ENCODE measurements at places on chromosomes 6 and 20.

DNA sequence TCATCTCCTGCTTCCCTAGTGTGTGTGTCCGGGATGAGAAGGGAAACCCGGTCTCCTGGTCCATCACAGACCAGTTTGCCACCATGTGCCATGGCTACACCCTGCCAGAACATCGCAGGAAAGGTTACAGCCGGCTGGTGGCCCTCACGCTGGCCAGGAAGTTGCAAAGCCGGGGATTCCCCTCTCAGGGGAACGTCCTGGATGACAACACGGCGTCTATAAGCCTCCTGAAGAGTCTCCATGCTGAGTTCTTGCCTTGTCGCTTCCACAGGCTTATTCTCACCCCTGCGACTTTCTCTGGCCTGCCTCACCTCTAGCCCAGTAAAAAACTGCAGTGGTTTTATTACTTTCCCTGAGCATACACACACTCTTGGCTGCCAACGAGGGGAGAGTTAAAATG lies 23.9 kb upstream of the C6orf141 start:
- no peak overlapping the region for H3K4me3 ChIP-seq
- no peak for DNase-seq
- no peaks in the 10 kb centered on the region for H3K36me3 ChIP-seq
- no peaks in the 10 kb centered on the region for H3K27me3 ChIP-seq
- H3K4me1 ChIP-seq = peaks cover 5% of the 10 kb centered on the region
- H3K27ac ChIP-seq = no peak overlapping the region

DNA sequence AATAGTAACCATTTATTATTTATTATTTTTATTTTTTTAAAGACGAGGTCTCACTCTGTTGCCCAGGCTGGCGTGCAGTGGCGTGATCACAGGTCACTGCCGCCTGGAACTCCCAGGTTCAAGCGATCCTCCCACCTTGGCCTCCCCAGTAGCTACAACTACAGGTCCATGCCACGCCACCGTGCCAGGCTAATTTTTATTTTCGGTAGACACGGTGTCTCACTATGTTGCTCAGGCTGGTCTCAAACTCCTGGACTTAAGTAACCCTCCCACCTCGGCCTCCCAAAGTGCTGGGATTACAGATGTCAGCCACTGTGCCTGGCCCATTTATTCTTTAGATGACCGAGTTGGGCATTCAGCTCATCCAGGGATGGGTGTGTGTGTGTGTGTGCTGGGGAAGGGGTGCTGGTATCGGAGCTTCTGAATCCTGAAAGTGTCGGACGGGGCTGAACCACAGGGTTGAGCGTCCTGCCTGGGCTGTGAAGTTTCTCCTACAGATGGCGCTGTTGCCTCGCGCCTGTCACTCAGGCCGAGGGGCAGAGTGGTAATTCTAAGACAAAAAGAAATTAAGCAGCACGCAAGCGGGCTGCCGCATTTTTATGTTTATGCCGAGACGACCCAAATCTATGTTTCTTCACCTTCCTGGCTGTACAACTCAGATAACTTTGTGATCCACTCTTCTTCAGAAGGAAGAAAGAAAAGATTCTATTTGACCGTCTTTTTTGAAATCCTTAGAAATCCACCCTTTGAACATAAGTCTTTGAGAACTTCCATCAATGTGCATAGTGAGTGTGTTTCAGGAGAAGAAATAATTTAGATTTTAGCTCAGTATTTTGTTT lies 252.8 kb downstream of the CDH26 start:
- H3K4me3 ChIP-seq = no peak overlapping the region
- DNase-seq = peak; percentile 82
- peaks cover 29% of the 10 kb centered on the region for H3K27me3 ChIP-seq
- no peak overlapping the region for H3K27ac ChIP-seq

DNA sequence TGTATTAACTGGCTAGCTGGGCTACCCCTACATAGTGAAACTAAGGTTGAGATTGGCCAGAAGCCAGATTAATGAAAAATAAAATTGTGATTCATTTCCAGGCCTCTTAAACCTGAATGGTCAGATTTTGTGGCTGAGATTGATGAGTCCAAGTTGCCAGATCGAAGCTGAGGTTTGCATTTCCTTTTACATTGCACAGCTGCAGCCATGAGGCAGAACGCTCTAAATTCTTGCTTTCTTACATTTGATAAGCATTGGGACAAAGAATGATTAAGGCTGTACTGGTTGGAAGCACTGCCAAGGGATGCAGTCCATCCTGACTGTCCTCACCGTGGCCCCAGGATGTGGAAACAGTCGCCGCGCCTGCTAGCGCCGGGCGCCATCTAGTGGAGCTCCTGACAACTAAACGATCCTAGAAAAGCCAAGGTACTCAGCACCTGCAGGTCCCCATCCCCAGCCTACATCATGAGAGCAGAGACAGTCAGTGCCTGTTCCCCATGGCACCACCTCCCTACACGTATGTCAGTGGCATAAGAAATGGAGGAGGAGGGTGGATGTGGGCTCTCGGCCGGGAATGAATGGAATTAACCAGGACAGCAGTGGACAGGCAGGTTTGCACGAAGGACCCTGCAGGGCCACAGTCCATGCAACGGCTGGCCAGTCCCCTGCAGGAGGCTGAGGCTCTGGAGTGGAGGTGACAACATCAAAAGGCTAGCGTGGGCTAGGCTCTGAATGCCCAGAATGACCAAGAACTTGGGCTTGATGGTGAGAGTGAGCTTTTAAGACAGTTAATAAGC lies 19.0 kb downstream of the PXDC1 start:
- peaks cover 21% of the 10 kb centered on the region for H3K4me1 ChIP-seq
- H3K36me3 ChIP-seq = peaks cover 55% of the 10 kb centered on the region
- DNase-seq = peak; percentile 83
- H3K27ac ChIP-seq = peak overlapping the region; percentile 73
- H3K27me3 ChIP-seq = no peaks in the 10 kb centered on the region

DNA sequence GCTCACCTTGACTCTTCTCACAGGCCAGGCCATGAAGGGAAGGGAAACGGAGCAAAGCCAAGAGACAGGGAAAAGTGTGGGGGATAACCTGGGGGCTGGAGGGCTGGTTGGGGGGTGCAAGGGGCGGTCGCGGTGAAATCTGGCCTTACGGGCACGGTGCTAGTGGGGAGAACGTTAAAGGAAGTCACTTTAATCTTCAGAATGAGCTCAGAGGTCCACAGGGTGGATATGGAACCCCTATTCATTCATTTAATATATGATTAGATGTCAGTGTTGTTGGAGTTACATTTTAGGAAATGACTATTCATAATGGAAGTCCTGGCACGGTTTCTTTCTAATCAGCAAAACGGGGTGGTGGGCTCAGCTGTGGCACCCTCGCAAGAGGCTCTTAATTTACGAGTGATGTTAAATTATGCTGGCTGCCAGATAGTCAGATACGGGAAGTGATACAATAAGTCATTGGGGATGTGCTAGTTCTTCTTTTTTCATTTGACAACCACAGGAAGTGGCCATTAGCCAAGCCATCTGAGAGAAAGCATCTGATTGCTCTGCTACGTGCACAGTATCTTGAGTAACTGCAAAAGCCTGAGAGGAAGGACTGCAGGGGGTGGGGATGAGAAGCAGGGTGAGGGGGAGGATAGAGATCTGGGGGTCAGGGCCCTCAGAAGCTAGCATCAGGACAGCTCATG lies 253.0 kb downstream of the QKI start:
- H3K4me1 ChIP-seq = peaks cover 5% of the 10 kb centered on the region
- H3K36me3 ChIP-seq = no peaks in the 10 kb centered on the region
- peaks cover 5% of the 10 kb centered on the region for H3K27me3 ChIP-seq
- DNase-seq = no peak
- no peak overlapping the region for H3K27ac ChIP-seq

- DNase-seq = no peak
- no peaks in the 10 kb centered on the region for H3K36me3 ChIP-seq
- H3K4me3 ChIP-seq = no peak overlapping the region
- peaks cover 3% of the 10 kb centered on the region for H3K27me3 ChIP-seq
Observed at GRCh38 chr6:106539936-106540335, 89.4 kb downstream of the RTN4IP1 start.

DNA sequence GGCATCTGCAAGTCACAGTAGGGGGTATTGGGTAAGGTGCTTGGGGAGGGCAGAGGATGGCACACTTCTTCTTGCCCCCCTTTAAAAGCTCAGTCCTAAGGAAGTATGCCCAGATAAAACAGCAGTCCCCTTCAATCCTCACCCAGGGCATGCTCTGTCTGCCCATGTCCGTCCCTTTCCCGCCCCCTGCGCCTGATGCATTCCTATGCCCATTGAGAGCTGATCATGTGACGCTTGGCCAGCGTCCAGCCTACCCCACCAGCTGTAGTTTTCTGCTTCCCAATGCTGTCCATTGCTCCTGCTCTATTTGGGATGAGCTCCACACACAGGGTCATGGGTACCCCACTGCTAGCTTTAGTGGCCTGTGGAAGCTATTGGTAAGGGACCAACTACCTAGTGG lies 8.3 kb downstream of the SIGLEC1 start:
- H3K27ac ChIP-seq = no peak overlapping the region
- peaks cover 9% of the 10 kb centered on the region for H3K27me3 ChIP-seq
- no peak overlapping the region for H3K4me3 ChIP-seq
- DNase-seq = no peak
- no peaks in the 10 kb centered on the region for H3K4me1 ChIP-seq

GRCh38 chr6:30799210-30799609 lies 54.9 kb upstream of the IER3 start:
- no peak overlapping the region for H3K27ac ChIP-seq
- no peak overlapping the region for H3K4me3 ChIP-seq
- no peaks in the 10 kb centered on the region for H3K27me3 ChIP-seq

- H3K27ac ChIP-seq = peak overlapping the region; percentile 98
- H3K27me3 ChIP-seq = peaks cover 11% of the 10 kb centered on the region
- H3K4me3 ChIP-seq = peak overlapping the region; percentile 93
Observed at GRCh38 chr6:26536571-26537159, 1.5 kb upstream of the HMGN4 start.

DNA sequence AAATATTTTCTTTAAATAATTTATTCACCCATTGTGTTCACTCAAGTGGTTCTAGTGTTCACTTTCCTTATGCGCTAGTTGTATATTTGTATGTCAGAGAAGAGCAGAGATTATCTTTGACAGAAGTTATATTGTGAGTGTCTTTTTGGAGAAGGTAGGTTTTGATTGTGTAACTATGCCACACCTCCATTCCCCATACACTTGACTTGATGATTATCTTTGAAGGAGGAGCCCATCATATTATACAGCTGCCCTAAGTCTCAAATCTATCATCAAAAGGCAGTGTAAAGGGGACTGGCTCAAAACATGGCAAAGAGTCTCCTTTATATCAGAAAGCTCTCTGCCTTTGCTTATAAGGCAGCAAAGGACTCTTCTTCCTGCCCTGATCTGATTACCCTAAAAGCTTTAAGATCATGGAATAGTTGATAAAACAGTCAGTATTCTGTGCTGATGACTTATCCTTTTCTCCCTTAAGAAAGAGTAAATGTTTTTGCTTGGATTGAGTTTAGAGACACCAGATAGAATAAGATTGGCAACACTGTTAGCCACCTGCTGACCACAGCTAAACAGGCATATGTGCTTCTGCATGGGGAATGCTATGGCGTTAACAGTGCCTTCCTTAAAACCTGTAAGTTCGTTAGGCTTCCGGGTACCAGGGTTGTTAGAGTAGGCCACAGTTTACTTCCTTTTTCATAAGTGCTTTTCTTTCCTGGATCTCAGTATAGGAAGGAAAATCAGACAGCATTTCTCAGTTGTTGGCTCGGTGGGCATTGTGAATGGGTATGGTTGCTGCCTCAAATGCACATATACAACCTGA lies 22.6 kb downstream of the TOP1 start:
- peaks cover 89% of the 10 kb centered on the region for H3K4me1 ChIP-seq
- no peak overlapping the region for H3K4me3 ChIP-seq
- peaks cover 18% of the 10 kb centered on the region for H3K36me3 ChIP-seq
- DNase-seq = no peak
- H3K27me3 ChIP-seq = no peaks in the 10 kb centered on the region

All from type B pancreatic cell (in vitro differentiated cells).